SK-MEL-5 (cell line): ENCODE measurements at places on chromosomes 12 and 14.

GRCh38 chr12:54051026-54051842 lies 2.4 kb upstream of the HOXC4 start:
- DNase-seq: no peak

- no peak for DNase-seq
Measured at GRCh38 chr12:76266797-76267196, 81.4 kb downstream of the BBS10 start.

- no peak for DNase-seq
Measured at GRCh38 chr14:32300136-32300535, 29.0 kb upstream of the AKAP6 start.

DNA sequence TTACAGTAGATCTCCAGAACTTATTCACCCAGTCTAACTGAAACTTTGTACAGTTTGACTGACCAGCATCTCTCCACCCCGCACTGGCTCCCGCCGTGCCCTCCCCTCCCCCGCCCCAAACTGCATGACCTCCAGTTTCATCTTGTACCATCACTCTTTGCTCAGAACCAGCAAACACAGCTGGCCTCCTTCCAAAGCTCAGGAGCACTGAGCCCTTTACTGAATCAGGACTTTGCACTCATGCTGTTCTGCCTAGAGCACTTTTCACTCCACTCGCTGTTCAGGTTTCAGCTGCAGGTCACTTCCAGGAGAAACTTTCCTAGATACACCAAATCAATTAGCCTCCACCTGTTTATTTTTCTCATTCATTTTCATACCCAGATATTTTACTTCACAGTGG lies 455.3 kb upstream of the PDE3A start:
- DNase-seq: no peak

- peak; percentile 87 for DNase-seq
Measured at GRCh38 chr14:58587271-58587670, 50.5 kb upstream of the DACT1 start.

DNA sequence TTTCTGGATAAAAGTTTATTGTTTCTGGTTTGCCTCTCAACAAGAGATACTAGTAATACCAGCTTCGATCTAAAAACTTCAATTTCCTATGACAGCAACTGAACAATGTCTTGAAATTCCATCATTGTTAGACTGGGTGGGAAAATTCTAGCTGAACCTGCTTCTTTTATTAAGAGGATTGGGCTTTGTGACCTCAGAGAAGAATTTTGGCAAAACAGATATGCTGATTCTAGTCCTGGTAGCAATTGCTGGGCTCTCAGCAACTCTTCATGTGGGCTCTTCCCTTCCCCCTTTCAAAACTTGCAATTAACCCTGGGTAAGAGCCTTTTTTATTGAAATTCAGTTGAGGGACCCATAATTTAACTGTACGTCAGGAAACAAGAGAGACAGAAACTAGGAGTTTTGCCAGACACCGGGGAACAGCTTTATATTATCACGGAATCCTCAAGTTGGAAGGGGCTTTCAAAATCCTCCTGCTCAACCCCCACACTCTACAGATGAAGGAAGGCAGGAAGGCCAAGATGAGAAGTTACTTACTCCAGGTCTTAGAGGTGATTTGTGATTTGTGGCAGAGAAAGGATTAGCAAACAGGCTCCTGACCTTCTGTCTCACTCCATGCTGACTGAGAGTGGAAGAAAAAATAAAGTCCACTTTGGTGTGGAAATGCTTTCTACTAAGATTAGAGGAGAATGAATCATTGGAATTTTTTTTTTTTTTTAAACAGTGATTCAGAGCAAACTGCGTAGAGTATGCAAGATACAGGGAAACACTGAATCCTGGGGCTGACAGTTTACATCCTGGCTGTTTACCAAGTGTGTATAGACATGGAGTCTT lies 239.0 kb upstream of the ATP2B1 start:
- no peak for DNase-seq

DNA sequence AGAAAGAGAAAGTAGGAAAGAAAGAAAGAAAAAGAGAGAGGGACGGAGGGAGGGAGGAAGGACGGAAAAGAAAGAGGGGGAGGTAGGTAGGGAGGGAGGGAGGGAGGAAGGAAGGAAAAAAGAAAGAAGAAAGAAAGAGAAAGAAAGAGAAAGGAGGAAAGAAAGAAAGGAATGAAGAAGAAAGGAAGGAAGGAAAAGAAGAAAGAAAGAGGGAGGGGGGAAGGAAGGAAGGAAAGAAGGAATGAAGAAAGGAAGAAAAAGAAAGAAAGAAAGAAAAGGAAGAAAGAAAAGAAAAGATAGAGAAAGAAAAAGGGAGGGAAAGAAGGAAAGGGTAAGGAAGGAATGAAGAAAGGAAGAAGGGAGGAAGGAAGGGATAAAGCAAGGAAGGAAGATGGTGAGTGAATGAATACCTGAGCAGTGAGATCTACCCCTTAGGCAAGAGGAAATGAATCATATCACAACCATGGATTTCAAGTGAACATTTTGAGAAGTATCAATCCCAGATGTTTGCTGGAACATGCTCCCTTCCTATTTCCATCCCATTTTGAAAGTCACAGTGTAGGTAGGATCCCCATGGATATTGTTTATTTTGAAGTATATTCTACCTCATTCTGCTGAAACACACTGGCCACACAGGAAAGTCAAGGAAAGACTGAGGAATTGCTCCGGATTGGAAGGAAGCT lies 639.4 kb upstream of the TBX3 start:
- DNase-seq: no peak

DNA sequence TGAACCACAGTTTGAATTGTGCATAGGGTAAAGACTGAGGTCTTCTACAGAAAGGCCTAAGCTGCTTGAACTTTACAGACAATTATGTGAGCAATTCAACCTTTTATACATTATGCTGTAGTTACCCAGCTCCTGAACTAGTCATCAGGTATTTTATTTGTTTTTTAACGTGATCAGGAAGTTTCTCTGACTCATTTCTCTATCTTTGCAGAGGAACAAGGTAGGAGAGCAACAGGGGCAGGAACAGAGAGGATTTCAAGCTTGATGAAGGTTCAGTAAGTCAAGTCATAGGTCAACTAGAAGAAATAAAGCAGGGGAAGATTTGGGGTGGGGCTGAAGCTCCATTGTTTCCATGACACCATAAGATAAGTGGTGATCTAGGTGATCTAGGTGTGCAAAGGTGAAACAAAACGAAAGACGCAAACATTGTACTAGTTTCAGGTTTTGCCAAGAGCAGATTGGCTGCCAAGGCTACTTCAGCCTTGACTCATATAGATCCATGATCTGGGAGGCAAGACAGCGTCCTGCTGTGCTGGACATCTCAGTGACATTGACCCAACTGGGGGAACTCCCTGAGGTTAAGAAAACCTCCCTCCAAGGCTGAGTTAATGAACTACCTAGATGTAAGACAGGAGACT lies 198.1 kb downstream of the DAD1 start:
- DNase-seq: no peak

GRCh38 chr14:35155962-35156361 lies 33.6 kb downstream of the PRORP start:
- DNase-seq: peak; percentile 14

DNA sequence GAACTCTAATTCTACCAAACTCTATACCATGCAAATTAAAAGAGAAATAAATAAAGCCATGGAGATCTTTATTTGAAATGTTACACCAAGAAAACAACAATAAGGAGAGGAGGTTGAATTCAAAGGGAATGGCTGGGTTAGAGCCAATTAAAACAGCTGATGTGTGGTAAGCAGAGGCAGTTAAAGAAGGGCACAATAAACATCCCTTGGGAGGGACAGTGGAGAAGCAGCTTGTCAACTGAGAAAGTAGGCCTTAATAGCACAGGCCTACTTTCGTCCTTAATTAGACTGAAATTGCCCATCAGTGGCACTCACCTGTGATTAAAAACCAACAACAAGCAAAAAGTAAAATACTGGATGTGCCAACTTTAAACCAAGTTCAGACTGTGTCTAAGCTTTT lies 16.3 kb upstream of the NAV3 start:
- DNase-seq: no peak
